ENCODE measurements at places on chromosomes 13 and 19. TPM values are rescaled to one million over a fixed set of nuclear protein-coding genes. Genes with fewer than 3 reads are reported as not detected.

The SMG9 gene
- total RNA-seq = 89.9 TPM

The PPP5C gene
- total RNA-seq = 58.6 TPM

The PTPRS gene
- 12.2 TPM for total RNA-seq

DNA sequence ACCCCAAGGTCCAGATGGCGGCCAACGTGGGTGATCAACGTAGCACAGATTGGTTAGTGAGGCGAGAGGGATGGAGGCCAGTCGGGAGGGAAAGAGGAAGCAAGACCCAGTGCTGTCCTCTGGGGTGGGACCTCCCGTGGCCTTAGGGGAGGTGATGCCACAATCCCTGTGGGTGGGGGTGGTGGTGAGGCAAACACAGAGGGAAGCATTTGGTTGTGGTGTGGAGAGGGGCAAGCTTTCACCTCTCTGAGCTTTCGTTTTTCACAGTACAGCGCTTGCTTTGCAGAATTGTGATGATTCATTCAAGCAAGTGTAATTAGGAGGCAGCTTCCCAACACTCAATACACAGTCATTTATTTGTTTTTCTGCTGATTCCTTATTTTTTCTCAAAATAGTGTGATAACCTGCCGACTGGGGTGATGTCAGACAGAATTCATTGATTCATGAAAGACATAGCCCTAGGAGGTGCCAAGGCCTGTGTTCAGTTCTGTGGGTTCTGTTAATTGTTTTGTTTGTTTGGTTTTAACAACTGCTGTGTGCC lies 2.4 kb downstream of the LENG8 start:
- DNase-seq = no peak

DNA sequence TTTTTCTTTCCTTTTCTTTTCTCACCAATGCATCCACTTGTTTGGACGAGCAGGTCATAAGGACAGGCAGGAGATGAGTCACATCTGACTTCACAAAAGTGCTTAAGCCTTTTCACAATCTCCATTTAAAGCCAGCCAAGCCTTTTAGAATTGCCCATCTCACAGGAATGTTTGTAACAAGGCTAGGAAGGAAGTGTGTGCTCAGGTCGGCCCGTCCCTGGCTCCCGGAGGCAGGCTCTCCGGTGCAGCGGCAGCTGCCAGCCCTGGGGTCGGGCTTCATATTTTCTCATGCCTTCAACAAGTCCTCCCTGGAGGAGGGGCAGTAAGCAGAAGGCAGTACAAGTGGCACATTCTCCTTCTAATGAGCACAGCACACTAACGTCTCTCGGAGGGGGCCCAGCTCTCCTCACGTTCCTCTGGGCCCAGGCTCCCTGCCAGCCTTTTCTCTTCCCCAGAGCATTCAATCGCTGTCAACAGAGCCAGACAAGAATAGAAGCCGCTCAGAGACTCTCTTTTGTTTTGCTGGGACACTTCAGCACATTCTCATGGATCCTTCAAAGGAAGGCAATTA lies 180.5 kb downstream of the COL4A1 start:
- no peak for DNase-seq

GRCh38 chr19:49210108-49210900 lies 52.7 kb downstream of the TRPM4 start:
- peak; percentile 62 for DNase-seq

- no peak for DNase-seq
Observed at GRCh38 chr13:39251340-39251739, 213.1 kb downstream of the NHLRC3 start.

The SYCN gene
- total RNA-seq = not detected

DNA sequence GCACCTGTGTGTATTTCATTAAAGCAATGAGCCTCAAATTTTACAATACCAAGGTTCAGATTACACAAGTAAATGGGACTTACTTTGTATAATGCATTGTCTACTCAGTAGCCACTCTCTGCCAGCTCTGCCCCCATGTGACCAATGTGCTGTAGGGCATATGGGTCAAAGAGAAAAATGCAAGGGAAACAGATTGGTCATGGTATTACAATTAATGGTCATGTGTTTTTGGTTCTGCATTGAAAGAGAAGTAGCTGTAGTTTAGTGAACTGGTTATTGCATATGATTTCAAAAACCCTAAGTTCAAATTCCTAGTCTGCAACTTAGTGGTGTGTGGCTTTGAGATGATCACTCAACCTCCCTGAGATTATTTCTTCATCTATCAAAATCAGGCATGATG lies 545.4 kb downstream of the SUCLA2 start:
- peak; percentile 2 for DNase-seq

GRCh38 chr13:30690282-30691188 lies 44.8 kb upstream of the ALOX5AP start:
- DNase-seq = peak; percentile 63

GRCh38 chr19:17841810-17842662 lies 5.7 kb downstream of the JAK3 start:
- DNase-seq = peak; percentile 45

The PGPEP1 gene
- total RNA-seq = 17.6 TPM

- DNase-seq = no peak
Observed at GRCh38 chr13:61362522-61362921, 53.1 kb downstream of the PCDH20 start.

GRCh38 chr13:49457221-49457620 lies 13.1 kb downstream of the SETDB2 start:
- DNase-seq = no peak

- no peak for DNase-seq
Observed at GRCh38 chr13:66477816-66478215, 752.3 kb downstream of the PCDH9 start.

The PRODH2 gene
- not detected for total RNA-seq

- no peak for DNase-seq
Observed at GRCh38 chr13:40254394-40254793, 412.0 kb downstream of the FOXO1 start.

DNA sequence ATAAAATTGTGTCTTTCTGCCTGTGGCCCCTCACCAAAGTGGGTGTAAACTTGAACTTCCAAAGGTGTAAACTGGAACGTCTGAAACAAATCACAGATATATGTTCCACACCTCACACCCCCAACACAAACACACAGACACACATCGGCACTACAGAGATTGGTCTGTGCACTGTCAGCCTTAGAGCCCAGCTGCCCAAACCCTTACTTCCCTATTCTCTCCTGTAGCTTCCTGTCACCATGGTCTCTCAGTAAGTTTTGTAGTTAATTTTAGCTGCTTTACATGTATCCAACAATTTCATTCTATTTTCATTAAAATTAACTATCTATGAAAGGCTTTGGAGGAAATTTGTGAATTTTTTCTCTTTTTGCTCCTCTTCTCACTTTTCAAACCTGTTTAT lies 5.4 kb downstream of the TM9SF2 start:
- DNase-seq = peak; percentile 68

- DNase-seq = no peak
Observed at GRCh38 chr13:112143046-112143752, 76.2 kb downstream of the SOX1 start.

GRCh38 chr19:10915130-10916091 lies 13.0 kb downstream of the YIPF2 start:
- no peak for DNase-seq

- DNase-seq = no peak
Observed at GRCh38 chr19:55700813-55701212, 25.8 kb downstream of the EPN1 start.

The ZNF177 gene
- 2.8 TPM for total RNA-seq

The KIR2DL3 gene
- total RNA-seq = not detected

The IGFL2 gene
- not detected for total RNA-seq

The PRR20A gene
- total RNA-seq = not detected

The CCDC8 gene
- not detected for total RNA-seq

DNA sequence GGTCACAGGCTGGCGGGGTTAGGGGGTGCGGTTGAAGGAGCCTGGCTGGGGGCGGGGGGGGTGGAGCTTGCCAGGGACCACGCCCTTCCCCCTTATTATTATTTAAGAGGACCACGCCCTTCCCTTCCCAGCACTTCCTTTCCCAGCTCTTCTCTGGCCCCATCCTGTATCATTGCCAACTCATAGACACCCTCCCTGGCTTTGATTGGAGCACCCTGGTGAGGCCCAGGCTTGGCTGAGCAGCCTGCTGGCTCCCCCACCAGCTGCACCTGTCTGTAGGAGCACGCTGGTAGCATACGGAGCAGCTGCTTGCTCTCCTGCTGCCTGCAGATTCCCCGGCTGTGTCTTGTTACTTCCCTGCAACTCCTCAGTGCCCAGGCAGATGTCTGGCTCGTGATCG lies 62.5 kb upstream of the PDX1 start:
- no peak for DNase-seq

- no peak for DNase-seq
Observed at GRCh38 chr19:12967907-12968306, 1.5 kb upstream of the DAND5 start.

The FGF22 gene
- 2.9 TPM for total RNA-seq

DNA sequence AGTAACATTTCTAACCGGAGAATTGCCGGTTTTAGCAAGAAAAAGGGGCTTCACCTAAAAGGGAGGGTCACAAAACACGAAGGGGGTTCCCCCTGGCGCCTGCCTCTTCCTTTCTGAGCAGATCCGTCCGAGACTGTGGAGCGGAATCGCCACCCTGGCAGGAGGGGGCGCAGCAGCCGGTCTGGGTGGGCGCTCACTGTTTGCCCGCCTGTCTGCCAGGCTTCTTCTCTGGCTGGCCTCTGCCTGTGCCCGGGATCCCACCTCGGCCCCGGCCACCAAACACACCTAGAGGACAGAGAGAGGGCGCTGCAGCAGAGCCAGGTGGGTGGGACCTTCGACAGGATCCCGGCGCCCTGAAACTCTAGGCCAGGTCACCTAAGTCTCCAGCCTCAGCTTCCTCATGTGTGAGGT lies 15.6 kb downstream of the LSM4 start:
- DNase-seq = peak; percentile 70

- DNase-seq = no peak
Observed at GRCh38 chr13:98393873-98394272, 183.0 kb downstream of the STK24 start.

The GALP gene
- not detected for total RNA-seq

DNA sequence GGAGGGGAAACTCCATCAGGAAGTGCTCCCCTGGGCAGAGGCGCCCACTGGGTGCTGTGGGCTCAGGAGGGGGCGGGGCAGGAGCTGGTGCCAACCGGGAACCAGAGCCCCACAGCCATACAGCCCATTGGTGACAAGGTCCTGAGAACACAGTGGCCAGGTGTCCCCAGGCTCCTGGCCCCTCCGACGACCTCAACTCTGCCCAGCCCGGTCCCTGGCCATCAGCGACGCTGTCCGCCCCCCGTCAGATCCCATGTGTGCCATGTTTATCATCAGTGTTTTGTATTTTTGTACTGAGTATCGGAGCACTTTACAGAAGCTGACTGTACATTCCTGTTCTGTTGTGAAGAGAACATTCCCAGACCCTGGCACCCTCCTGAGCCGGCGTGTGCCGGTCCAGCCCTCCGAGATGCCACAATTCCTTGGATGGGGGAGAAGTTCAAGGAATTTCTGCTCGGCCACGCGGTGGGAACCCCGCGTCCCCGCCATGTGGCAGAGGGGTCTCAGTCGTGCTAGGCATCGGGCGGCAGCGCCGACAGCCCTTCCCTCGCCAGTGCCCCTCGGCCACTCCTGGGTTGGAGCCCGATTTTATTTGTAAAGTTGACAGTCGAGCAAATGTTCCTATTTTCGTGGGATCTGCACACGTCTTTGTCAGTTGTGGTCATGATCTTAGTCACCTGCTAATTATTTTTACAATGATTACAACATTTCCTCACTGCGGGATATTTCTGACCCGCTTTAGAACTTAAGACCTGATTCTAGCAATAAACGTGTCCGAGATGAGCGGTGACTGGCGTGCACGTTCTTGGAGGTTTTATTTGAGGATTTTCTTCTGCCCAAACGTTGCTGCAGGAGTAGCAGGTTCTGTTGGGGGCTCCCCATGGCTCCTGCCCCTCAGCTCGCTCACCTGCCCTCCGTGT lies 16.9 kb downstream of the PEX11G start:
- peak; percentile 36 for DNase-seq

- DNase-seq = no peak
Observed at GRCh38 chr13:39618561-39618960, 15.6 kb upstream of the LHFPL6 start.

The SLC25A41 gene
- 0.30 TPM for total RNA-seq

- DNase-seq = no peak
Observed at GRCh38 chr13:33775339-33776108, 42.4 kb upstream of the RFC3 start.

DNA sequence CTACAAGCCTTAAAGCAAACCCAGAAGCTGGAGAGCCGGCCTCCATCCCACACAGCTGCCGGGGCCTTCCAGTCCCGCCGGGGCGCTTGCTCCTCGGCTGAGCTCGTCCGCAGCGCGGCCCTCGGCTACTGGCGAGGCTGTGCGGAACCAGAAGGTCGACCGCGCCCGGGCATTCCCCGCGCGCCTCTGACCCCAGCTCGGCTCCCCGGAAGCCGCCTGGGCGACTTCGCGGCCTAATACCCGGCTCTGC lies 863 bp downstream of the ANKRD10 start:
- DNase-seq = no peak

- peak; percentile 25 for DNase-seq
Observed at GRCh38 chr13:49213539-49213938, 6.6 kb upstream of the MLNR start.

- DNase-seq = peak; percentile 37
Observed at GRCh38 chr19:43525836-43526771, 897 bp downstream of the ETHE1 start.

- peak; percentile 45 for DNase-seq
Observed at GRCh38 chr19:13430790-13431582, 75.3 kb downstream of the CACNA1A start.

- DNase-seq = no peak
Observed at GRCh38 chr19:15529774-15530372, 21.5 kb downstream of the CYP4F22 start.

DNA sequence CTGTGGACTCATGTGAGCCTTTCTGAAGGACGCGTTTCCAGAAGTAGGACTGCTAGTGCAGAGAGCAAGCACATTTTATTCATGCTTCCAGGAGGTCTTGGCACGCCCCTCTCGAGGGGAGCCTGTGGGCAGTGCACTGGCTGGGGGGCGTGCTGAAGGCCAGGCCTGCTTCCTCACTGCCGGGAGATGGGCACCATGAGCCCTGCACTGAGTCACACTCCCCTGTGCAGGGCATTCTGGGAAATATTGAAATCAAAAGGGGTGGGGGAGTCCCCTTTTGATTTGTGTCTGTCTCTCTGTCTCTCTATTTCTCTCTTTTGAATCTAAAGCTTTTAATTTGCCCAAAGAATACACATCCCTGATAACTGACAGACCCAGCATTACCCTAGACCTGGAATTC lies 34.0 kb downstream of the DPF1 start:
- no peak for DNase-seq
